Foreskin keratinocyte (primary cell): ENCODE measurements at places on chromosomes 2 and 18. TPM values are rescaled to one million over a fixed set of nuclear protein-coding genes. Genes with fewer than 3 reads are reported as not detected.

IL1F10 gene
- polyA plus RNA-seq = 0.12 TPM in 1 of 2 replicates, not detected in the other

ERBB4 gene
- not detected in 2 replicates for polyA plus RNA-seq

CHAC2 gene
- polyA plus RNA-seq = 11.1 and 13.8 TPM in 2 replicates

LOXHD1 gene
- polyA plus RNA-seq = not detected in 2 replicates

RAPH1 gene
- 1.5 and 1.9 TPM in 2 replicates for polyA plus RNA-seq

PCARE gene
- not detected in 2 replicates for polyA plus RNA-seq

BCL11A gene
- 5.3 and 6.9 TPM in 2 replicates for polyA plus RNA-seq

POTEC gene
- not detected in 2 replicates for polyA plus RNA-seq

PLGLB2 gene
- polyA plus RNA-seq = 0.11 TPM in 1 of 2 replicates, not detected in the other

GDF7 gene
- polyA plus RNA-seq = not detected in 2 replicates

EFEMP1 gene
- 62.6 and 119 TPM in 2 replicates for polyA plus RNA-seq

LHCGR gene
- not detected in 2 replicates for polyA plus RNA-seq

STPG4 gene
- polyA plus RNA-seq = not detected in 2 replicates

HNMT gene
- polyA plus RNA-seq = 0.84 and 0.89 TPM in 2 replicates

LCLAT1 gene
- polyA plus RNA-seq = 4.9 and 5.5 TPM in 2 replicates

HTR2B gene
- polyA plus RNA-seq = not detected in 2 replicates

COL6A3 gene
- polyA plus RNA-seq = not detected in 2 replicates

TUBA4A gene
- 451 and 562 TPM in 2 replicates for polyA plus RNA-seq

AKAIN1 gene
- not detected in 2 replicates for polyA plus RNA-seq

TRIB2 gene
- polyA plus RNA-seq = 2.9 and 3.7 TPM in 2 replicates

RAB6C gene
- not detected in 2 replicates for polyA plus RNA-seq

CD226 gene
- 0.11 and 0.14 TPM in 2 replicates for polyA plus RNA-seq

ACMSD gene
- polyA plus RNA-seq = not detected in 2 replicates

CTDP1 gene
- polyA plus RNA-seq = 12.1 and 13.5 TPM in 2 replicates

NFU1 gene
- polyA plus RNA-seq = 60.1 and 63.0 TPM in 2 replicates

UGT1A7 gene
- polyA plus RNA-seq = 0.10 and 1.2 TPM in 2 replicates

RTP5 gene
- not detected in 2 replicates for polyA plus RNA-seq

TTR gene
- polyA plus RNA-seq = not detected in 2 replicates

PPP3R1 gene
- polyA plus RNA-seq = 21.0 and 25.2 TPM in 2 replicates

MAB21L4 gene
- polyA plus RNA-seq = 0.08 and 0.12 TPM in 2 replicates

FTCDNL1 gene
- polyA plus RNA-seq = 0.85 and 0.87 TPM in 2 replicates

CNTNAP5 gene
- not detected in 2 replicates for polyA plus RNA-seq

IL1R1 gene
- 1.6 and 2.5 TPM in 2 replicates for polyA plus RNA-seq

EIF2B4 gene
- 48.6 and 51.2 TPM in 2 replicates for polyA plus RNA-seq

ZNF892 gene
- polyA plus RNA-seq = 0.16 and 0.25 TPM in 2 replicates

BZW1 gene
- 97.3 and 119 TPM in 2 replicates for polyA plus RNA-seq

IRS1 gene
- 5.7 and 10.1 TPM in 2 replicates for polyA plus RNA-seq

DSG1 gene
- 0.07 and 0.10 TPM in 2 replicates for polyA plus RNA-seq

ATP6V1B1 gene
- polyA plus RNA-seq = 0.08 TPM in 1 of 2 replicates, not detected in the other

SPP2 gene
- polyA plus RNA-seq = not detected in 2 replicates

STAT4 gene
- polyA plus RNA-seq = 0.25 and 0.30 TPM in 2 replicates

SOWAHC gene
- 10.1 and 11.5 TPM in 2 replicates for polyA plus RNA-seq

FAM124B gene
- polyA plus RNA-seq = not detected in 2 replicates

PLCD4 gene
- polyA plus RNA-seq = 3.9 and 4.5 TPM in 2 replicates
